GM12865 (cell line): ENCODE measurements at places on chromosomes 1 and 21.

DNA sequence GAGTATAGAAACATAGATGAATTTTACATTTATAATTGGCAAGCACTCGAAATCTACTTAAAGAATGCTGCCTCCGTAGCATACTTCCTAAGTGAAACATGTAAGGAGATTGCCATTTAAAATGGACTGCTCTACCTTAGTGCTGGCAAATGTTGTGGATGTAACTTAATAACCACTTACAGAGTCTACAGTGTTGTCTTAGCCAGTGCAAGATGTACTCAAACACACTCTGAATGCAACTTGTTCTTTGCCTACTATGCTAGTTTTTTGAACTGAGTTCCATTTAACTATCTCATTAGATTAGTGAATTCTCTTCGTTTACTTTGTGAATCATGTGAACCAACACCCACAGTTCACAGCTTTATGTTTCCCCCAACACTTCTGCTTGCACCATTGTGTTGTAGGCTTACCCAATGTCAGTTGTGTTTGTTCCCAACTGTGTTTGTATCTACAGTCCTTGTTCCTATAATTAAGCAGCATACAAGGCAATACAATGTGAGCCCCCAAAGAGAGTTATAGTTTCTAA lies 345.5 kb upstream of the LYPLAL1 start:
- DNase-seq = no peak

DNA sequence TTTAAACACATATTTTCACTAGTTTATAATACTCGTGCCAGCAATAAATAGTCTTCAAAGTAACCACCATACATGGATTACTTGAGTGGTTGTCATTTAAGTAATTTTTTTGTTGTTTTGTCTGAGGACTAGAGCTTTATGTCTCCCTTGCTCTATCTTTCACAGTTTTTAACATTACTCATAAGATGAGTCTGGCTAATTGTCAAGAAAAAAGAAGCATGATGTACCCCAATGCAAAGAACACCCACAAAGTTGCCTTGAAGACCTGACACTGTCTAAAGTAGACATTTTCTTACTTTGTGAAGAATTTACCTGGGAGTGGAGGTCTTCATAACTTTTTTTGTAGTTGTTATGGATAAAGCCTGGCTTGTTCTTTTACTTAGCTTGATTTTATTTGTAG lies 210.4 kb upstream of the BRINP3 start:
- DNase-seq = no peak

DNA sequence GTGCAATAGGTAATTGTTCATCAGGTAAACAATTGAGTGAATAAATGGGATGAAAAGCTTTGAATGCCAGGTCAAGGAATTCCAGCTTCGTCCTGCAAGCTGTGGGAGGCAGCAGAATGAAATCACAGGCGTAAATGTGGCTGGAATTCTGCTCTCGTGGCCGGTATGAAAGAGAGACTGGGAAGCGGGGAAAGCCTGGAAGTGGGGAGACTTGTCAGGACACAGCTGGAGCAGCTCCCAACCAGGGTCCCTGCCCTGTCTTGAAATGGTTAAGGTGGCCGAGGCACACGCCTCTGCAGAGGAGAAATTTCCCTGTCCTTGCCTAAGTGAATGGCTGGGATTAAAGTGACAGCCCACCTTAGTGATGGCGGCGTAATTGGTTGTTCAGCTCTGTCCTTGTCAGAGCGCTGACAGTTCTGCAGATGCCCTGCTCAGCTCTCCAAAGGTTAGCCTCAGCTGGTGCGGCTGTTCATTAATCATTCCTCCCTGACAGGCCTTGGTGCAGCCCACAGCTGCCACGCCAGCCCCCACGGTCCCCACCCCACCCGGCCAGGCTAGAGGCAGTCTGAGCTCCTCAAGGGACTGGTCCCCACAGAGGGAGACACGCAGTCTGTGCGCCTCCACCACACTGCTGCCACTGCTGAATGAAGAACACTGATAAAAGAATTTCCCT lies 398.3 kb upstream of the POU3F1 start:
- no peak for DNase-seq

DNA sequence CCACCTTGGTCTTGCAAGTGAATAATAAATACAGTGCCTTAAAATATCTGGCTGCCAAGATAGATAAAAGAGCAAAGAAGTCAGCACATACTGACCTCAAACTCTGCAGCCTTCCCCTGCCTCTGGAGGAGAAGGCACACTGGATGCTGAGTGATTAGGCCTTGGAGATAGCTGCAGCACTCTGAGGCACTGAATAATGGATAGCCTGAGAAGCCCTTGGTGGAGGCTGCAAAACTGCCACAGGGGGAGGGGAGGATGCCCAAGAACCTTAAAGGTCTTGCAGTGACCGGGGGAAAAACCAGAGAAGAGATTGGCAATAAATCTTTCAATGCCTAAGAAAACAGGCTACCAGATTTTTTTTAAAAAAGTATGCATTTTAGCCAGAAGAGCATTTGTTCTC lies 167.4 kb upstream of the PRMT6 start:
- DNase-seq = no peak

- DNase-seq = no peak
Observed at GRCh38 chr1:30966690-30967369, 58.3 kb upstream of the SDC3 start.

DNA sequence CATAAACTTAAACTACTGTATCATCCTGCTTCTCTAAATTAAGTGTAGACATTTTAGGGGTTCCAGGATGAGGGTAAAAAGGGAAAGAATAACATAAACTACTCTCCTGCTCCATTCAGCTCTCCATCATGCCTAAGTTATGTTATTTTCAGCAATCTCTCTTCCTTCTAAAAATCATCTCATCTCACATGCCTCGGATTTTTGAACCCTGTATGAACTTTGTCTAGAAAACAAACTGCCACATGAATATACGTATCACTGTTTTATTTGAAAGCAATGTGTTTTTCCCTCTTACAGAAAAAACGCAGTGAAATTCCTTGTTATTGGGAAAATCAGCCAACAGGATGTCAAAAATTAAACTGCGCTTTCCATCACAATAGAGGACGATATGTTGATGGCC lies 32.6 kb downstream of the ZBED6 start:
- DNase-seq = no peak
